ENCODE measurements at places on chromosomes 12 and 14.

- no peak for DNase-seq
Measured at GRCh38 chr12:121537814-121538698, 42.8 kb downstream of the KDM2B start.

GRCh38 chr14:77065851-77066577, 32.0 kb upstream of the CIPC start:
- no peak for DNase-seq

DNA sequence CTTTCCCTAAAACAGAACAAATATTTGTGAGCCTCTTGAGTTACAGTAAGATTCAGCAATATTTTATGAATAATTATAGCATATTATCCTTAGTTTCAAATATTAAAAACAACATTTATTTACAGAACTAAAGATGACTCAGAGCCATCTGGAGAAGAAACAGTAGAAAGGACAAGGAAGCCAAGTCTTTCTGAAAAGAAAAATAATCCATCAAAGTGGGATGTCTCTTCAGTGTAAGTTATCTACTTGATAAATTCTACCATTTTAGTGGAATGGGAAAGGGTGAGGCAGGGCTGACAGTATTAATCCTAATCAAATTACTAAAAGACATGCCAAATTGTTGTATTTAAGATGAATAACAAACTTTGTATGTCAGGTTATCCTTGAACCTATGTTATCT, 88.1 kb downstream of the DNAI7 start:
- no peak for DNase-seq

DNA sequence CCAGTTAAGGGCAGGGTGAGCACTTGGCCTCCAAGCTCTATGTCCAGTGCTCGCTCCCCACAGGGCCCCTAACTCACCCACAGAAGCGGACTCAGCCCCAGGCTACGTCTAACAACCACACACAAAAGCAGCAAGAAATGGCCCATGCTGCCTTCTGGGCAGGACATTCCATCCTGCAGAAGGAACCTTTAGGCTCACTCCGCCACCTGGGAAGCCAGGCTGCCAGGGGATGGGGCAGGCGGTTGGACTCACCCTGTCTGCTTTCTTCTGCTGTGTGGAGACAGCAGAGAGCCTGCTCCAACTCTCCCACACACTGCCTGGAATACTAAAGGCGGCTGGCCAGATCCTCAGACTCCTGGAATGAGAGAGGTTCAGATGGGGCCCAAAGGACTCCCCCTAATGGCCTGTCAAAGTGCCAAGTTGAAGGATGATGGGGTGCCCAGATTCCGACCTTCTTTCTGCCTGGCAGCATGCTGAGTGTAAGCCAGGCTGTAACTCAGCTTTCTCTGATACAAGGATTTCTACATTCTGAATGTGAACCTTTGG, 27.7 kb upstream of the BLTP3B start:
- DNase-seq, result no peak

DNA sequence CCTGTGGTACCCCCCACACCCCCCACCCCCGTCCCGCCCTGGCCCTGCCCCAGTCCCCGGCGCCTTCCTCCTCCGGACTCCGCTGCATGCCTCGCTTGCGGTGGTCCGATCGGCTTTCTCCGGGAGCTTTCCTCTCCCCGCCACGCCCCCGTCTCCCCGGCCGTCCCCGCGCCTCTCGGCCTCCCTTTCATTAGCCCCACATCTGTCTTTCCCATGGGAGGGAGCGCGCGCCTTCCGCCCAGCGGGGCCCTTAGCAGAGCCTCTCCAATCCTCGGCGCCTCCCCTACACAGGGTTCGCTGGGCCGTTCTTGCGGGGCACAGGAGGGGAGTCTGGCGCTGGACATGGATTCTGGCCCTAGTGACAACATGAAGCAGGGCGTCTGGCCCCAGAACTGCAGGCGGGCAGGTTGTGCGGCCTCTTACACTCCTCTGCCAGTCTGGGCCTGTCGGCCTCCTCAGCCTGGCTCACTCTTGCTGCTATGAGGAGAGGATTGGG, 1.5 kb upstream of the EFS start:
- peak; percentile 92 for DNase-seq

DNA sequence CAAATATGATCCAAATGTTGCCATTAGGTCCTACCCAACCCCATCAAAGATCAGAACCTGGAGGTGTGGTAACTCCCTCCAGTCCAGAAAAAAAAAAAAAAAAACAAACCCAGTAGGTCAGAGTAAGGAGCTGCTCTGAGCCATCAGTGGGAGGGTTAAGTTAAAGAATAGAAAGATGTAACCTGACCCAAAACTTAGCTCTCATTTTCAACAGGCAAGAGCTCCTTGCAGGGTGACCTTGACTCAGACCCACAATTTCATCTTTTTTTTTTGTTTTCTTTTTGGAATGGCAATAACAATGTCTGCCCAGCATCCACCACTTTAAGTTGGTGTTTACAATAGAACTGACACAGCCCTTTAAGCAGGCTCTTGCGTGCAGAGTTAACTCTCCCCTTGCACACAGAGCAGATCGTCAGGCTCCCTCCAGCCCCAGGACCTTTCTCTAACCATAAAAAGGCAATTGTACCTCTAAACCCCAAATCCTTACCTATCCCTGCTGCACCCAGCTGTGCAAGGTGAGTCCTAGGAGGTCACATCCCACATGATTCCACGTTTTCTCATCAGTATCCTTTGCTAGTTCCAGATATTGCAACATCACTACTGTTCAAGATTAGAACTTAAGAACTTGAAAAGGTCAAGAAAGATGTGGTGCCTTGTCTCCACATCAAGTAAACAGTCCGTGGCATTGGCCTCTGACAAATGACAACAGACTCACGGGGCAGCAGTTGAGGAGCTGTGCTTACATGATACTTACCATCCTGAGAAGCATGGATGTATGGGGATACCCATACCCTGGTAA, 178.6 kb upstream of the EEA1 start:
- no peak for DNase-seq

GRCh38 chr14:99597911-99598600, 6.0 kb downstream of the CCDC85C start:
- DNase-seq, result no peak

DNA sequence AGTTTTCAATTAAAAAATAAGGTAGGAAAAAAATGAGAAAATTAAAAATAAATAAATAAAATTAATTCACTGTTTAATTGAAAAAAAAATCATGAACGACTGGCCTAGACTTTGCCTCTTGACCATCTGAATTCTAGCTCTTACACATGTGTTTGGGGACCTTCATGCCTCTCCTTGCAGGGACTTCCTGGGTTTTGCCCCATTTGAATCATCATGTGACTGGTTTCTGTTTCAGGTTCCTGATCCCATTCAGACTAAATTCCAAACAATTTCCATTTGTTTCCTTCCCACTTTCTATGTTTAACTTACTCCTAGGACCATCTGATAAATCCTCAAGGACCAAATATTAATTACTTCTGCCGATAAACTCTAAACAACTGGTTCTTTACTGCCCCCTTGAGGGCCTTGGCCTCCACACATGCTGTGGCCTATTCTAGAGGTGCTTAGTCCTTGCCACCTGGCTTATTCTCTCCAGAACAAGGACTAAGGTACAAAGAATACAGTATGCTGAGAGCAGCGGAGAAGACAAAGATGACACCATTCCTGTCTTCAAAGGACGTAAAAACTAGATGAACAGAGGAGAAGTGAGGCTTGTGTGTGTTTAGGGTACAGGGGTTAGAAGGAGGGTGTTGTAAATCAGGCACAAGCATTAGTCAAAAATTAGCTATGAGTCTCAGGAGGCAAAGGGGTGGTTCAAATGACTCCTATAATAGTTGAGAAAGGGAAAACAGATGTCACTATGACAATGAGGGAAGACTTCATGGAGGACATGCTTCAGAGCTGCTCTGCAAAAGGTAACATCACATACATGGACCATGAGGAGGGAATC, 125.8 kb upstream of the AVPR1A start:
- no peak for DNase-seq

DNA sequence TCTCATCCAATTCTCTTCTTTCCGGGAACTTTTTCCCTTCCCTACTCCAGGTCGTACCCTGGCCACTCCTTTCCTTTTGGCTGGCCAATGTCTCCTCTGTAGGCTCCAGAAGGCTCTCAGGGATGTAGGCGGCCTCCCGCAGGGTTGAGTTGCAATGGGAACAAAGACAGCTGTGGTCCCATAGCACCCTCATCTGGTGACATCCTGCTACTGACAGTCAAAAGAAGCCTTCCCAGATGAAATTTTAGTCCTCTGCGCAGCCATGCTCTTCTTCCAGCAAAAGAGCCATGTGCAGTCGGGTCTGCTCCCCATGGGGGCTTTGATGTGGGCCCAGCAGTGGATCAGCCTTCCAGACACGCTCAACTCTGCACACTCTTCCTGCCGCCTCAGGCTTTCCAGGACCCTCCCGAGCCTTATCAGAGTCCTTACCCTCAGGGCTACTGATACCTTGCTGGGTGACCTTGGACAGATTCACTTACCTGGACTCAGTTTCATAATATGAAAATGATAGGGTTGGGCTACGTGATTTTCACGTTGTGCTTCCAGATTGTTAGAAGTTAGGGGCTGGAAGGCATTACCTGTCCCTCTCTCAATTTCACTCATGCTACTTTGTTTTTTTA, 5.5 kb upstream of the CELA1 start:
- DNase-seq, result no peak

- DNase-seq, result no peak
Measured at GRCh38 chr12:97503073-97503855, 40.7 kb downstream of the RMST start.

- DNase-seq, result no peak
Measured at GRCh38 chr14:51147183-51147582, 52.3 kb upstream of the TRIM9 start.

DNA sequence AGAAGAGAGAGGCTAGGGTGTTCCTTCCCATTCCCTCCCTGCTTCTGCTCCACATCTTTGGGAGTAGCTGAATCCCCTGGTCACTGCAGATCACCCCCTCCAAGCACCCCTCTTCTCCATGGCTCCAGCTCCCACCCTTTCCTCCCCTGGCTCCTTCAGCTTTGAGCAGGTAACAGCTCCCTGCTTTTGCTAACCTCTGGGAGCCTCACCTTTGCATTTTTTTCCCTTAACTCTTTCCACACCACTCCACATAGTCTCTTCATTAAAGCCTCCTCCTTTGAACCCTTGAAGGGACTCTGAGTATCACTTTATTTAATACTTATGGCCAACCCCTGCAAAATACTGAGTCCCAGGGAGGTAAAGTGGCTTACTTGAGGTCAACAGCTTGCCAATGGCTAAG, 25.7 kb upstream of the SERPINA6 start:
- DNase-seq, result no peak

- no peak for DNase-seq
Measured at GRCh38 chr12:34021071-34021470, 1.2 kb upstream of the ALG10 start.

Measured in left hindlimb (tissue), 1 donor.